ENCODE measurements at places on chromosomes 1 and 21. TPM values are rescaled to one million over a fixed set of nuclear protein-coding genes. Genes with fewer than 3 reads are reported as not detected.

DNA sequence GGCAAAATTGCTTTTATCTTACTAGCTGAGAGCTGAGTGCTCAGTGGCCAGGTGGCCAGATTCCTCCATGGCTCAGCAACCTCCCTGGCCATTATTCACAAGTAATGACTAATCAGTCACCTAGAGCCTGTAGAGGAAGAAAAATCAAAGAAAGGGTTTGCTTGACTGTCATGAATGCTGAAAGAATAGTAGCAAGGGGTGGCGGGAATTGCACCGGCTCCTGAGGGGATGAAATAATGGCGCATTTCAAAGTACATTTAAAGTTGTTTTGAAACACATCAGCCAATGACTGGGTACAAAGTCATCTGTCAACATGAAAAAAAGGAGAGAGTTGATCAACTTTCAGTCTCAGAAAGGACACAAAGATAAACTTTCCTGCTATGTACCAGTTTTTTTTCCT is 99.5 kb downstream of the OMA1 start:
- no peak for DNase-seq

DNA sequence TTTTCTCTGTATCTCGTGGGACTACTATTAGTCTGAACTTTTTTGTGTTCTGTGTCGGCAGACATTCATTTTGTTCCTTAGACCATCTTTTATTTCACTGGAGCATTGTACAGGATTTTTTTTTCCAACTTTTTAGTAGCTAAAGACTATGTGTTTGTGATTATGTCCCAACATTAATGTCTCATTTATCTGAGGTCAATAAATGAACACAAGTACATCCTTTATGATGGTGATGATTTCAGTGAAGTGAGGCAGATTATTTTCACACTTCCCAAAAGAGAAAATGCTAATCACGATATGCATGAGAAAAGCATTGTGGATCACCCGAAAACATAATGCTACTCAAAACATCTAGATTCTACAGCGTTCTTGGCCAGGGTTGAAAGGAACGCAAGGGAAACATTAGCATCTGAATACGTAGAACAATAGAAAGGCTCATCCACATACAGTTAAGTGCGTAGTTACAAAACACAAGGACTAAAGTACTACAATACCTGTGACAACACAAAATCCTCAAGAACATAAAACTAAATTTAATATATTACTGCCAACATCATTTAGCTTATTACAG is 981.7 kb upstream of the NCAM2 start:
- no peak for DNase-seq

GRCh38 chr1:88922214-88922613 is 30.8 kb upstream of the GTF2B start:
- no peak for DNase-seq

DNA sequence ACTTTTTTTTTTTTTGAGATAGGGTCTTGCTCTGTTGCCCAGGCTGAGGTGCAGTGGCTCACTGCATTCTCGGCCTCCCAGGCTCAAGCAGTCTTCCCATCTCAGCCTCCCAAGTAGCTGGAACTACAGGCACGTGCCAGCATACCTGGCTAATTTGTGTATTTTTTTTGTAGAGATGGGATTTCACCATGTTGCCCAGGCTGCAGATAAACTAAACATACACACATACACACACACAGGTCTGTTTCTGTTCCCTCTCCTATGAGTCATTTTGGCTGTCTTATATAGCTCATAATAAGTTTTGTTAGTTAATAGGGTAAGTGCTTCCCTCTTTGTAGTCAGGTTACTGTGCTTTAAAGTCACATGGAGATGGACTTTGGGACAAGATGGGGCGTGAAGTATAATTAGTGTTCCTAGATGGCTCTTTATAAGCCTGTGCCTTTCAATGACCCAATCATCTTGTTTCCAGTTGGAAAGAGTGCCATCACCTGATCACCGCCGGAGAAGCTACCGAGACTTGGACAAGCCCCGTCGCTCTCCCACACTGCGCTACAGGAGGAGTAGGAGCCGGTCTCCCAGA is 9.1 kb downstream of the PRPF38A start:
- DNase-seq, result no peak

GRCh38 chr1:76005765-76006164 is 68.8 kb upstream of the ST6GALNAC3 start:
- no peak for DNase-seq

DNA sequence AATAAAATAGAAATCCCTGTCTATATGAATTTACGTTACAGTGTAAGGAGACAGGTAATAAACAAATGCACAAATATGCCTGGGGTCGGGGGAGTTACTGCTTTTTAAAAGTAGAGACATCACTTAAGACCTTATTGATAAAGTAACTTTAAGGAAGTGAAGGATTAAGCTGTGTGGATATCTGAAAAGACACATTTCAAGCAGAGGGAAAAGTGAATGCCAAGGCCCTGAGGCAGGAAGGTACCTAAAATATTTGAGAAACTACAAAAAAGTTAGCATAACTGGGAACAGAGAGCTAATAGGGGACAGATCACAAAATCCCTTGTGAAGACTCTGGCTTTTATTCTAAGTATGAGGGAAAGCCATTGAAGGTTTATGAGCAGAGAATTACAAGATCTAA is 41.5 kb downstream of the TUT4 start:
- DNase-seq, result no peak

GRCh38 chr1:207822602-207823451 is 71.0 kb downstream of the CD46 start:
- peak; percentile 95 for DNase-seq

DNA sequence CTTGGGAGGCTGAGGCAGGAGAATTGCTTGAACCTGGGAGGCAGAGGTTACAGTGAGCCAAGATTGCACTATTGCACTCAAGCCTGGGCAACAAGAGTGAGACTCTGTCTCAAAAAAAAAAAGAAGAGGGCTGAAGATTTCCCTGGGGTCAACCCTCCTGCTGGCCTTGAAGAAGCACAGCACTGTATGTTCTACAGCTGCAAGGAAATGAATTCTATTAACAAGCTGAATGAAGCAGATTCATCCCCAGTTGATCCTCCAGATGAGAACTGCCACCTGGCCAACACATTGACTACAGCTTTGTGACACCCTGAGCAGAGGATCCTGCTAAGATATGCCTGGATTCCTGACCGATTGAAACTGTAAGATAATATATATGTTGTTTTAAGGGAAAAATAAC is 129.5 kb downstream of the ADSS2 start:
- DNase-seq, result no peak

- DNase-seq, result no peak
Measured at GRCh38 chr1:236160540-236161127, 18.3 kb downstream of the GPR137B start.

Gene OTUD7B
- total RNA-seq, result 35.2 TPM

Gene SH2D2A
- 5.4 TPM for total RNA-seq

Gene MATN1
- 0.12 TPM for total RNA-seq

Gene MFAP2
- 19.8 TPM for total RNA-seq

Gene AGBL4
- 0.52 TPM for total RNA-seq

Gene EFNA4
- 12.8 TPM for total RNA-seq

Gene HCRTR1
- total RNA-seq, result not detected
